ENCODE measurements at places on chromosomes 3 and 15. TPM values are rescaled to one million over a fixed set of nuclear protein-coding genes. Genes with fewer than 3 reads are reported as not detected.

- no peak for DNase-seq
These were observed 593.3 kb downstream of the FHIT start for GRCh38 chr3:60657972-60658371.

The RTP4 gene
- 0.38 TPM for polyA plus RNA-seq

- no peak for DNase-seq
These were observed 498.9 kb upstream of the TPRG1 start for GRCh38 chr3:188672840-188673239.

The RYR3 gene
- 5.4 TPM for polyA plus RNA-seq

- DNase-seq: no peak
These were observed 41.5 kb downstream of the SEMA3G start for GRCh38 chr3:52403271-52403841.

Measured in left lung (tissue), 14 donors.